Cardiac septum (tissue), 1 donor: ENCODE measurements at places on chromosomes 6 and 20. TPM values are rescaled to one million over a fixed set of nuclear protein-coding genes. Genes with fewer than 3 reads are reported as not detected.

HBS1L gene
- 85.0 TPM for total RNA-seq

UBD gene
- not detected for total RNA-seq

C6orf58 gene
- total RNA-seq, result not detected

PHACTR2 gene
- 59.3 TPM for total RNA-seq

FAM209B gene
- total RNA-seq, result not detected

RAE1 gene
- 13.8 TPM for total RNA-seq

CDH26 gene
- total RNA-seq, result 0.54 TPM

TRIM31 gene
- not detected for total RNA-seq

HSPA12B gene
- total RNA-seq, result 9.2 TPM

SCUBE3 gene
- total RNA-seq, result 5.2 TPM

ALDH8A1 gene
- 0.57 TPM for total RNA-seq

- DNase-seq, result no peak
Measured at GRCh38 chr6:33857932-33858475, 54.2 kb upstream of the MLN start.

DNA sequence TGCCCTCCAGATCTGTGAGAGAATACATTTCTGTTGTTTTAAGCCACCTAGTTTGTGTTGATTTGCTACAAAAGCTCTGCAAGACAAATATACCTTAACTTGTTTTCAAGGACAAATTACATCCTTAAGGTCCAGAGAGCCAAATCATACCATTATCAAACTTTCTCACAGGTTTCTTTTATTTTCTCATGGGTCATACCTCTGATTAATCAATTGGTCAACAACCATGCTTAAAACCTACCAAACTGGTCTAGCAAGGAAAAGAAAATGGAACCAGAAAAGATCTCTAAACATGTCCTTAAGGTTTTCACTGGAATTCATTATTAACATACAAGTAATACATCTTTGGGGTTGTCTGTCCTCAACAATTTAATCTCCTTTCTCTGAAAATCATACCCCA lies 535.0 kb downstream of the CD83 start:
- DNase-seq, result no peak

DNA sequence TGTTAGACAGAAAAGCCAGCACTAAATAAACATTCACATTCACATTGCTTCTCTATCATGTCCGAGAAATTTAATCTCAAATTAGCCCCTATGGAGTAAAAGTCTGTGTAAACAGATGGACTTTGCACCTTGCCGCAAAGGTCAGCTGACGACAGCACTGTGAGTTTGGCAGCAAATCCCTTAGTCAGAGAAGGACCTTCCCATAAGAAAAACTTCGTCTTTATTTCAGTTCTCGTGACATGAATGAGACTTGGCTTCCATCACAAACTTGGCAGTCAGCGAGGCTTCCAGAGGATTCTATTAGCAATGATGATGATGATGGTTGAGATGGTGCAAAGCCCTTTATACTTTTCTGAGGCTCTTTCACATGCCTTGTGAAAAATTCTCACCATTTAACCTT lies 133.7 kb upstream of the IFNGR1 start:
- DNase-seq, result no peak

GRCh38 chr6:149900620-149901443 lies 2.9 kb upstream of the RAET1E start:
- peak; percentile 68 for DNase-seq

DNA sequence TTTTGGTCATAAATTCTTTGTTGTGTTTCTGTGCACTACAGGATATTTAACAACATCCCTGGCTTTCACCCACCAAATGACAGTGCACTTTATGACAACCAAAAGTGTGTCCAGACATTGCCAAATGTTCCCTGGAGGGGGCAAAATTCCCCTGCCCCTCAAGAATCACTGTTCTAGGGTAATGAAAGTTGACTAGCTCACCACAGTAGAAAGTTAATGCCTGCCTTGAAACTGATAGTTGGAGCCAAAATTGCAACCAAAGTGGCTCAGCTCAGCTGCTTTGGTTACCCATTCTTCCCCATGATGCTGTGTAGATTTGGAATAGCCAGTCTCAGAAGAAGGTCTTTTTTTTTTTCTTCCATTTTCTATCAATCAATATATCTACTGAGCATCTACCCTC lies 150.6 kb downstream of the RALGAPA2 start:
- DNase-seq, result no peak

DNA sequence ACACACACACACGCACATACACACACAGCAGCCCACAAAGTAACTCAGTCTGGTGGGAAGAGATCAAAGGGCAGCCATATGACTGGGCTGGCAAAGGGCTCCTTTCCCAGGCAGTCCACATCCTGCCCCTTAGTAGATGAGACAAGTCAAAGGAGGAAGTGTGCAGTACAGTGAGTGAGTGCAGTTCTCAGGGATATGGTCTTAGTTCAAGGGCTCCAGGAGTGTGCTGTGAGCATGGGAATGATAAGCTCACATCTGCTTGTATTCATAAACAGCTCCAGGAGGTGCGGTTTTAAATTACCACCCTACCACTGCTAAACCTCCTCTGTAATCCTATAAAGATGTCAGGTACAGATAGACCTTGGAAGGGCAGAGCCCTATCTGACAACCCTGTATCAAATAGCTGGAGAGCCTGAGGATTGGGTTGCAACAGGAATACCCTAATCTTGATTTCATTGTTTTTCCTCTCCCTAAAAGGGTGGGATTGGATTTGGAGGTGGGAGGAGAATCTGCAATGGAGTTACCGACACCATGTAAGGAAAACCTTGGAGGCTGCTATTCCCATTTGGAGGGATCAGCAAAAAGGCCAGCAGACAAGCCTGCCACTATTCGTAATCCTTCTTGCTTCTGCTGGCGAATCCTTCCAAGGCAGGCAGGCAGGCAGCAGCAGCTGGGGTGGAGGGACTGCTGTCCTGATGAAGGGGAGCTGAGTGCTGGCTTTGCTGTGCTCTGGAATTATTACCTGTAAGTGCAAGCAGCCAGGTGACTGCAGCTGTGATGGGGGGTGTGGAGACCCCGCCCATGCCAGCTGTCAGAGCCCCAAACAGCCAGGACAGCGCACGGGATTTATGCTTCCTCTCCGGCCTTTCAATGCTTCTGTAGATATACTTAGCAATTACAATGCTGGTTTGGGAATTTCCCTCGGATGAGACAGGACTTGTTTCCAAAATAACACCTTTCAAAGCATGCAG lies 342.7 kb downstream of the PRL start:
- no peak for DNase-seq

DNA sequence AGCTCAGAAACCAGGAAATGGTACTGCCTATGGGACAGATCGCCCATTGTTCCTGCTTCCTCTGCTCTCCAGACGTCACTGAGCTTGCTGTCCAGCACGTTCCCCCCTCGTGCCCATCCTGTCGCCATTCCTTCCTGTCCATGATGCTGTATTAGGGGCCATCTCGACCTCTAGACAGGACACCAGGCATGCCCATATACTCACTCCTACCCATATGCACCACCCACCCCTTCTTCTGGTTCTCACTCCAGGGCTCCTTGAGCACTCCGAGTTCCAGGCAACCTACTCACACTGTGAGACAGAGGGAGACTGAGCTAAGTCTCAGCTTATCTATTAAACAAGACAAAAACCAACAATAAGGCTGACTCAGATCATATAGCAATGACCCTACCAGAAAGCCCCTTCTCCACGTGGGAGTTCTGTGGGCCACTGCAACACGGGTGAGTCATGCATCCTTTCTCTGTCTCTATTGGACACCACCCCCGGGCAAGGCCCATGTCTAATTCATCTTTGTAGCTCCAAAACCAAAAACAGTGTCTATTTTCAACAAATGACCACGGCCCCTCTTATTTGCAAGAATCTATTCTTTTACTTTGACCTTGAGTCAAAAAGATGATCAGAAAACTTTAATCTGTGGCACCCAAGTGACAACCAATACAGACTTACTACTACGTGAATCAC lies 65.7 kb downstream of the PSMG4 start:
- DNase-seq, result peak; percentile 77

DNA sequence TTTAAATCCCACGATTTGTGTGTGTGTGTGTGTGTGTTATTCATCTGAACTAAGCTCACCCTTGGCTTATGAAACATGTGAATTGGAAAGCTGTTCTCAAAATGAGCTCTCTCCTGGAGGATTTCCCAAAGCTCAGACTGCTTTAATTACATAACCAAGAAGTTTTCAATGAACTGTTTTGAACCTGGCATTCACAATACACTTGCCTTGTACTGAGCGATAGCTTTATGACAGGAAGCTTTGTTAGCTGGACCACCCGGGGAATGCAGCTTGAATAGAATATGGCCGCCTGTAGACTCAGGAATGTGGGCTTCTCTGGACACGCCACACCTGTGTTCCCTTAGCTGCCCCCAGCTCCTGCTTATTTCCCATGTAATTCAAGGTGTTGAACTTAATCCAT lies 71.4 kb upstream of the PREP start:
- DNase-seq, result no peak

GRCh38 chr20:58956078-58956477 lies 25.0 kb upstream of the NELFCD start:
- DNase-seq, result no peak

GRCh38 chr6:7785243-7786035 lies 59.5 kb downstream of the BMP6 start:
- no peak for DNase-seq

DNA sequence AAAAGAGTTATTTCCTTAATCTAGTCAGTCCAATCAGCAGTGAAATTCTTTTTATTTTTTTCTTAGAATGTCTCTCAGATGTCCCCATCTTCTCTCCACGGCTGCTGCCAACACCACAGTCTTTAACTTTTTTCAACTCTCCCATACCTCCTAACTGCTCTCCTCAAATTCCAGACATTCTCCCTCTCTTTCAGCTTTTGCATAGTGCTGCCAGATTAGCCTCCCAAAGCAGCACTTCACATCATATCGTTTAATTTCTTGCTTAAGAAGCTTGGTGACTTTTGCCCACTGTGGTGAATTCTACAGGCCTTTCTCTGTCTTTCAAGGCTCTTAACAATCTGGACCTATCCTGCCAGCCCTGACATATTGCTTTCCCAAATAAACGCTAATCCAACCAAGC lies 233.4 kb downstream of the UST start:
- DNase-seq, result no peak

- DNase-seq, result no peak
Measured at GRCh38 chr6:109164331-109164730, 69.0 kb downstream of the CEP57L1 start.

- DNase-seq, result no peak
Measured at GRCh38 chr6:19550380-19550779, 286.8 kb upstream of the ID4 start.

DNA sequence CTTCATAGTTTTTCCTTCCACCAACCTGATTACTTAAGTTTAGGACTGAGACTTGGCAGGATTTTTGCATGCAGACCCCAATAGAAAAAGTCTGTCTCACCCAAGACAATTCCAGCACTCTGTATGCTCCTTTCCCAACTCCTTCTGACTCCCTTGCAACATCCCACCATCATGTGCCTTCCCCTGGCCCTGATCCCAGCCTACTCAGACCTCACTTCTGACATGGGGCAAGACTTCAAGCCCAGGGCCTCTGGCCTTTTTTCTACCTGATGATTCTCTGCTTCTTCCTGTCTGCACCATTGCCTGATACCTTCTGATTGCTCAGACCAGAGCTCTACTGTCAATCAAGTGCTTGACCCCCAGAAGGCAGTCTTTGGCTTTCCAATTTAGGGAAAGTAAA lies 96.6 kb downstream of the HAO1 start:
- DNase-seq, result no peak

GRCh38 chr6:144305985-144306384 lies 20.9 kb downstream of the UTRN start:
- no peak for DNase-seq

- DNase-seq, result no peak
Measured at GRCh38 chr6:6678811-6679210, 90.3 kb downstream of the LY86 start.

GRCh38 chr6:113823916-113824315 lies 33.2 kb upstream of the MARCKS start:
- DNase-seq, result no peak

GRCh38 chr20:46964618-46965455 lies 70.2 kb downstream of the EYA2 start:
- DNase-seq, result no peak

- DNase-seq, result no peak
Measured at GRCh38 chr20:62043131-62043914, 22.4 kb downstream of the TAF4 start.

DNA sequence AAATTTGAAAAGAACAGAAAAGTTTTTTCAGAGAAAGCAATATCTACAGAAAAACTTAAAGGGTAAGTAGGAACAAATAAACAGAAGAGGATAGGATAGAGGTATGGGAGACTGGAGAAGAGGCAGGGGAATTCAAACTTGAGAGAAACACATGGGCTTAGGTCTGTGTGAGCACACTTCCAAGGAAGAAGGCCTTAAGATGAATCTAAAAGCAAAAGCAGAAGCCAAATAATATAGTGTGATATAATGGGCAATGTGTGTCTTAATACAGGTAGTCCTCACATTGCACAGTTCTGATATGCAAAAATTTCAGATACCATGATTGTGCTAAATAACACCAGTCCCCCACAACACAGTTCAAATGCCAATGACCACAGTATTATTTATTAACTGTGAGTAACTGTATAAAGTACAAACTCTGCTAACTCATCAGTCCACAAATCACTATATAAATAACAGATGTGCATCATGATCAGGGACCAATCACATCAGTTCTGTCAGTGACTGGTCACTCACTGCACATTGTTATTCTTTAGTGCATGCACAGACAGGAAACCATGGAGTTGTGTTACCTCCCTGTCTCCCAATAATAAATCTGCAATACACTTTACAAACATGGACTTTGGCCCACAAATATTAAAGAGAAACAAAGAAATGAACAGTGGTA lies 18.6 kb downstream of the SNX14 start:
- no peak for DNase-seq

DNA sequence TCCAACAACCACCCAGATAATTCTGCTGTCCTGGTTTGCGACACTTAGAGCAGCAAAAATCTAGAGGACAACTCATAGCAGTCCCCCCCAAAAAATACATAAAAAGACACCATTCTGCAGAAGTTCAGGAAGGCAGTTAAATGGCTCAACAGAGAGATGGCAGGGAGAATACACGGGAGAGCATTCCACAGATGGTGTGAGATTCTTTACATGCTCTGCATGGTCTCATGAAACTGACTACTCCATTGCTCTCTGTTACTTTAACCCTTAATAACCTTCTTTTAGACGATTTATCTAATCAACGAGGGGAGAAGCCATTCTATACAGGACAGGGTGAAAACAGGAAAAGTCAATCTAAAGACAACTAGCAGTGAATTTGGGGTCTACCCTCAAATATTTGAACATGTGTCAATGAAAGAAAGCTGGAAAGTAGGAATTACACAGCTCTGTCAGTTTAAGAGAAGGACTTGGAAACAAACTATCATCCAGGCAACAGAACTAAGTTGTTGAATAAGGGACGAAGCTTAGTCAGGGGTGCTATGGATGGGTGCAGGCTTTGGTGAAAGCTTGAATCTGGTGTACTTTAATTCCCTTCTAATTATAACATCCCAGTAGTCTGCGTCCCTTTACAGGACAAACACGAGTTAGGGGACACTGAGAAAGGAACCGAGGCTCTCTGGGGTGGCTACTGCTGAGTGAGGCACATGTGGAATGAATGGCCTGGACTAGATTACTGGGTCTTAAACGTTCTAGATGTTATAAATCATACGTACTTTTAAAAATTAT lies 5.1 kb downstream of the PERP start:
- DNase-seq, result no peak
